NCI-H2081 (cell line): ENCODE measurements at places on chromosomes 12 and 14.

- DNase-seq = no peak
Measured at GRCh38 chr12:92764831-92765230, 62.0 kb downstream of the PLEKHG7 start.

DNA sequence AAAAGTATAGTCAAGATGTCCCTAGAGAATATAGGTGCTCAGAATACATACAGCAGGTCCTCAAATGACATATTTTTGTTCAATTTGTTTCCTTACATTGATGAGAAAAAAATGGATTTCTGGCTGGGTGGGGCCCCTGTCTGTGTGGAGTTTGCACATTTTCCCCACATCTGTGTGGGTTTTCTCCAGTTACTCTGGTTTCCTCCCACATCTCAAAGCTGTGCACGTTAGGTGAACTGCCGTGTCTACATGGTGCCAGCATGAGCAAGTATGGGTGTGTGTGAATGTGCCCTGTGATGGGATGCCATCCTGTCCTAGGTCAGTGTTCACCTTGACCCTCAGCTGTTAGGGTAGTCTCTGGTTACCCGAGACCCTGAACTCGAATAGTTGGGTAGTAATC is 289.1 kb downstream of the GRIN2B start:
- DNase-seq = no peak

GRCh38 chr12:104886418-104887401 is 71.4 kb downstream of the SLC41A2 start:
- DNase-seq = peak; percentile 22

DNA sequence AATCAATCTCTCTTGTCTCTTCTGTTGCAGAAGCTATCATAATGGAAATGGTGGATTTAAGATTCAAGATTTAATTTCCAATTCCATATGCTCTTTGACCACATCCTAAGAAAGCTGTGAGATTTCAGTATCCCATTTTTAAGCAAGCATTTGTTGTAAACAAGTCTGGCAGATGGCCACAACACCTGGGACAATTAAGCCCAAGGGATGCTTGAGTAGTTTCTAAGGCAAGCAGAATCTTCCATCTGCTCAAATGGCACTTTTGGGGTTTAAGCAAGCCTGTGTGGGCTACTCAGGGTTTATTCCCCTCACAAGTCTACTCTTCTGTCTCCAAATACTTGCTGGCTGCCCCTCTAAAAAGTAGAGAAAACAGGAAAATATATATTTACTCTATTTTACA is 304.7 kb upstream of the SYT1 start:
- DNase-seq = no peak

DNA sequence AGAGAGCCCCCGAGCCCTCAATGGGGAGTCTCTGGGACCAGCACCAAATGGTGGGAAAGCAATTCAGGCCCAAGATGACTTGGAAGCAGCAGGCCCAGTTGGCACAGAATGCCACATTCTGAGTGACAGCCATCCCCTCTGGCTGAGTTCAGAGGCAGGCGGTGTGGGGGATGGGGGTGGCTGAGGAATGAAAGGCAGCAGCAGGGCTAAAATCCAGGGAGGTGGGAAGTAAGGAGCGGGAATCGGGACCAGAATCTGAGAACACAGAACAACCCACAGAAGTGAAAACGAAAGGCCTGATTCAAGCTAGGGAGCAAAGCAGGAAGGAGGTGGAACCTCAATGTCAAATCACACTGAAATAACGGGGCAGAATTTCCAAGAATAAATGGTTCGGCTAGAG is 171.2 kb downstream of the CALM1 start:
- DNase-seq = no peak

DNA sequence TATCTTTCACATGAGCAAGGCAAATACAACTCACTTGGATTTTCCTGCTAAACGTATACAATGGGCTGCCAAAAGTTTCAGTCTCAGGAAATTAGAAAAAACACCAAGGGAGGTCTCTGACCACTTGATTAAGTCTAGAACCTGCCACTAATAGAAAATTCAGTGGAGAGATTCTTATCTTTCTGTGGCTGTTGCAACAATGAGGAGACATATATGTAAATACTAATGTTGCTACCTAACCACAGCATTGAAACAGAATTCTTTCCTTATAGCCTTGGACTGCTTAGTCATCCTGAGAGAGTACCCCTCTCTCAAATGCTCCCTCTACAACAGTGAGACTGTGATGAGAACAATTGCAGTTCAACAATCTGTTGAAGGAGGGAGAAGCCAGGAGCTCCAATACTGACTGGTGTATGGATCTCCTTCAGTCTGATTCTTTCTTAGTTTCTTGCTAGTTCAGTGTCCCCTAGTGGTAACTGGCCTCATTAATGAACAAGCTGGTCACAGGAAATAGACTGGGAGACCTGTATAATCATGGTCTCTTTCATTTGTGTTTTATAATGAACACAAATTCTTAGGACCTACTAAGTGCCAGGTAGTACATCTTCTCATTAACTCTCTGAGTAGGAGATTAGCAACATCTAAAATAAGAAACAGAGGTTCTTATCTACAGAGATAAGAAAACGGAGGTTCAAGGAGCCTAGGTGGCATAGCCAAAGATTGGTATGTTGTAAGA is 164.5 kb downstream of the SLC38A4 start:
- DNase-seq = peak; percentile 53

GRCh38 chr14:77707355-77707723 is 484 bp downstream of the ALKBH1 start:
- no peak for DNase-seq

- peak; percentile 36 for DNase-seq
Measured at GRCh38 chr12:116599285-116600136, 40.3 kb downstream of the MAP1LC3B2 start.

DNA sequence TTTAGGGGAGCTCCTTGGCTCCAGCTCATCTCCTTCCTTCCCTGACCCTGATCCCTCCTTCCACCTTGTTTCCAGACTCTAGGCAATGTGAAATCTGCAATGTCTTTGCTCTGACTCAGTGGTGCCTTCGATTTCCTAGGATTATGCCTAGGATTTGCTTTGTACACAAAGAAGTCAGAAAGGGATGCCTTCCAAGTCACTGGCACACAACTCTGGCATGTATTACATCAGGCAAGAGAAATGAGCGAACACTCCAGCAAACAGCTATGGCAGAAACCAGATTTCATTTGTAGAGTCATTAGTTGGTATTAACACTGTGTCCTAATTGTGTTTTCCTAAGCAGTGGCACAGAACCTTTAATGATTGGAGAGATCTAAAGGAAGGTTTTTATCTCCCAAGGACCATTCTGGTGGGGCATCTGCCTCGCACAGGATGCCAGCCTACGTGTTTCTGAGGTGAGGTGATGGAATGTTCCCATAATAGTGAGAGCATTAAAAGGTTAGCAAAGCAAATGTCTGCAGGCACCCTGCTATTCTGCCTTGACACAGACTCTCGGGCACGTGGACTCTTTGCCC is 84.9 kb downstream of the WSCD2 start:
- DNase-seq = no peak

GRCh38 chr12:84336231-84336630 is 576.4 kb downstream of the SLC6A15 start:
- no peak for DNase-seq

GRCh38 chr14:102629808-102630350 is 37.4 kb downstream of the RCOR1 start:
- no peak for DNase-seq

GRCh38 chr14:32472512-32473463 is 143.7 kb downstream of the AKAP6 start:
- DNase-seq = peak; percentile 0

DNA sequence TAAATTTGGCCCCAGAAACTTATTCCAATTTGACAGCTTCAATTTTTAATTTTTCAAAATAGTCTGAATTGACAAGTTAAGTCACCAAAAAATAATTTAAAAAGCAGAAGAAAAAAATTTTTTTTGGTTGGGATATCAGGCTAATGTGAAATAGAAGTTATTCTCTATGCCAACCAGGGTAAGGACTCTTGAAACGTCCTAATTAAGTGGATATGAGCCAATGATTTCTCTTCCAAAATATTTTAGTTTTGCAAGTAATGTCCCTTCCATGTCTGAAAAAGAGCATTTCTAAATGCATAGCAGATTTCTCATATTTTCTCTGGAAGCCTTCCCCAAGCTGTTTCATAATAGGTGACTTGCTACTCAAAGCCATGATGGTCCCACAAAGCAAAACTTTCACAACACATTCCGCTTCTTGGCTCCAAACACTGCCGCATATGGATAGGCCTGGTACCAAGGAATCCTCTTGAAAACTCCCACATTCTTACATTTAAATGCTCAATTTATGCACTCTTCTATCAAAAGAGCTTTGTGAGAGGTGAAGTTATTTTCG is 65.1 kb downstream of the SIX6 start:
- DNase-seq = no peak

DNA sequence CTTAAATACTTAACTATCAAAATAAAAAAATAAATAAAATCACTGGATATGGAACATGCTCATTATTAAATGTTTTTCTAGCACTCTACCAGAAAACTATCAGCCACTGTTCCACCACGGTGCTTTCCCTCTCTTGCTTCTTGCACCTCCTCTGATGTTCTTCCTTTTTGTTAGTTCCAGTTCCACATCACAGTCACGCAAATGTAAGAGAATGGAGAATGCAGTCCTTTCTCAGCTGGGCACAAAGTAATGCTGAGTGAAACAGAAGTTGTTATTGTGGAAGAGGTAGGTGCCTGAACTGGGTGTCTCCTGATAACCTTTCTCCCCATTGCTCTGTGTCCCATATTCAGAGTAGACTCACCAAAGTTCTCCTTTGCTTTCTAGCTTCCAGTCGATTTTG is 1116.9 kb upstream of the TMEM132C start:
- no peak for DNase-seq
